ENCODE measurements at places on chromosomes 12 and 14.

DNA sequence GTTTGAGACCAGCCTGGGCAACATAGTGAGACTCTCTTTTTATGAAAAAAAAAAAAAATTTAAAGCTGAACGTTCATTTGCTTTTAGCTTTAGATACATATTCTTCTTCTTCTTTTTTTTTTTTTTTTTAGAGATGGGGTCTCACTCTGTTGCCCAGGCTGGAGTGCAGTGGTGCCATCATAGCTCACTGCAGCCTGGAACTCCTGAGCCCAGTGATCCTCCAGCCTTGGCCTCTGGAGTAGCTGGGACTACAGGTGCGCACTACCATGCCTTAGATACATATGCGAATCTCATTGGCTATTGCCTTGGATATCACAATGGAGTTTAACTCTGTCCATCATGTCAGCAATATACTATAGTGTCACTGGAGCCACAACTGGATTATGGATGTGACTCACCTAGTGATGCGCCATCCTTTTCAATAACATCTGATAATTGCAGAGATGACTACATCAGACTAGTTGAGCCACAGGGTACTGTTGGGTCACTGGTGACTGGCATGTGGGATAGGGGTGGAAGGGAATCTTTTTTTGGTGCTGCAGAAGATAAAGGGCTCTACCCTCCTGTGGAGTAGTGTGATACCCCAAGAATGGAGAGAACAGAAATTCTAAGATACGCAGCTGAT, 2.7 kb upstream of the ADIPOR2 start:
- no peak for DNase-seq

GRCh38 chr14:55899531-55899930, 218.7 kb upstream of the PELI2 start:
- DNase-seq, result no peak

DNA sequence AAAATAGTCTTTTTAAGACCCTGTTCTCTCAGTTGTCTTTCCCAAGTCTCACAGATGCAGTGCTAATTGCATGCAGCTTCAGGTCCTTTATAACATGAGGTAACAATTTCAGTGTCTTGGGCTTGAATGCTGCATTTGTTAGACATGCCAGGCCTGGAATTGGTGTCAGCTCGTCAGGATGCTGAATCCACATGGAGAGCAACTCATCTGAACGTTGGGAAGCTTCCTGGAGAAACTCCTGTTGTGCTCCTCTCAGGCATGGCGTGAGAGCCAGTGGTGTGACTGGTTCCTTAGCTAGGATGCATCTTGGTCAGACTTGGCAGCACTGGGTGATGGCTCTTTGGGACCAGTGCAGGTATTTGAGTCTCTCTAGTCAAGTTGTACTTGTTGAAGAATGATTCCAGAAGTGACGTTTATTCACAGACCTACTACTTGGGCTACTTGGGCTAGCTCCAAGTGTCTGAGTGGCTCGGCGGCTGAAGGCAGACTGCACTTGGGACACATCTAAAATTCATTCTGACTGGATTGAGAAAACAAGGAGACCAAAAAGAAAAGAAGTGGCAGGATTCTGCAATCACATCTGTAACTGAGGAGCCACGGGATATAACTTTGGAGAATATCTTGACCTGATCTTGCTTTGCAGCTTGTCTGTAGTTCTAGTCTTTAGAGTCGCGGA, 134.8 kb upstream of the ARHGAP5 start:
- DNase-seq, result no peak

GRCh38 chr12:22271023-22271422, 63.5 kb downstream of the ST8SIA1 start:
- no peak for DNase-seq

DNA sequence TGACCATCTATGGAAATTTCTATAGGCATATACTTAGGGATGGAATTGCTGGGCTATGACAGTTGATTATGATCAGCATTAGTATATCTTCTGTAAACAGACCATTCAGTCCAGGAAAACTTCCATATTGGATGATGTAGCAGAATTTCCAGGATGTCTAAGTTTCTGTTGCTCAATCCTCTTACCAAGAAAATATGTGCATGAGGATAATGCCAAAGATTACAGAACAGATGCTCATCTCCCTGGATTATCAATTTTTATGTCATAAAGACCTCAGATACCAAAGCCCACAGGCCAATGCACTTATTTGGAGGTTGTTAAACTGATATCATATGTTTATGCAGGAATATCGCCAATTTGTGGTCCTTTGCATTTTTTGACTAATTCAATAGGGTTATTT, 354.4 kb upstream of the FLRT2 start:
- no peak for DNase-seq

All from stimulated activated CD4-positive, alpha-beta T cell treated with anti-CD3 and anti-CD28 coated beads, Interleukin-4, amount 100 ng/mL, for 1 hour (primary cell).